Right atrium auricular region (tissue), 2 donors: ENCODE measurements at places on chromosomes 11 and 22.

DNA sequence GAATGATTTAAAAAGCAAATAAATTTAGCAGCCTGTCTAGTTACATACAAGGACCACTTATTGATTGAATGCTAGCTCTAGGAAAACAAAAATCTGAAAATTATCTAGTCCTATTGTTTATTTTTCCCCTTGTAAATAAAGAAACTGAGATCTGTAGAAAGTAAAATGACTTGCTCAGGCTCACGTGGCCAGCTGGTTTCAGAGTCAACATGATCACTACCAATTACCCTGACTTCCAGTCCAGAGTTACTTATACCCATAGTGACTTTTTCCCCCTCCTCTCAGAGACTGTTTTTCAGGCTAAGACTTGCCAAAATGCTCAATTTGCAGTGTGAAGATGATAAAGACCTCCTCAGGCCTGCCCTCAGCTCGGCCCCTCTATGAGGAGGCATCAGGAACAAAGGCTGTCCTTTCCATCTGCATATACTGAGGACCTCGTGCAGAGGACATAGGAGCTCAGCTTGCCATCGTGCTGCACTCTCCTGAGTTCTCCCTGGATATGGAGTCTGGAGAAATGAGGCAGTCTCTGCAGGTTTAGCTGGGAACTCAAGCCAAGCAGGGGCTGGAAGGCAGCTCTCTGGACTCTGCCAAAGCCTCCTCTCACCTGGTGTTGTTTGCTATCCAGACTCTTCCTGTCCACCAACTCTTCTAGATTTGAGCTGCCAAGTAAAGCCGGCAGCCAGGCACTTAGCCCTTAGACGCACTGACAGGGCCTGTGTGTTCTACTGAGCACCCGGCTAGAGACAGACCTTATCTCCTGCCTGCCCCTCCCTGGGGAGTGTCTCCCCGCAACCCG is 883.3 kb downstream of the NTM start:
- no peak for DNase-seq

GRCh38 chr11:26698224-26698623 is 23.6 kb downstream of the SLC5A12 start:
- no peak for DNase-seq

GRCh38 chr11:77381729-77382665 is 80.5 kb upstream of the GDPD4 start:
- DNase-seq, result no peak

- peak; percentile 89 for DNase-seq
Observed at GRCh38 chr11:12287374-12288211, 89.8 kb upstream of the PARVA start.

DNA sequence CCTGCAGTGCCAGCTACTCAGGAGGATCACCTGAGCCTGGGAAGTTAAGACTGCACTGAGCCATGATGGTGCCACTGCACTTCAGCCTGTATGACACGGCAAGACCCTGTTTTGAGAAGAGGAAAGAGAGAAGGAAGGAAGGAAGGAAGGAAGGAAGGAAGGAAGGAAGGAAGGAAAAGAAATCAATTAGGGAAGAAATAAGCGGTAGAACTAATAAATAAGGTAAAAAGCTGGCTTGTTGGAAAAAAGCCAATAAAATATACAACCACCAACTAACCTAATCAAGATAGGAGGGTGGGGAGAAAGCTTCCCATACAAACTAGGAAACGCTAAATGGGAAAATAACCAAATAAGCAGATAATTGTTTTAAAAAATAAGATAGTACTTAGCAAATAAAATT is 12.3 kb downstream of the A4GALT start:
- DNase-seq, result no peak

- no peak for DNase-seq
Observed at GRCh38 chr11:82233201-82233600, 500.5 kb downstream of the FAM181B start.

GRCh38 chr22:50719814-50720300 is 18.1 kb upstream of the ACR start:
- no peak for DNase-seq

GRCh38 chr22:42834177-42834949 is 22.7 kb downstream of the ARFGAP3 start:
- DNase-seq, result no peak

DNA sequence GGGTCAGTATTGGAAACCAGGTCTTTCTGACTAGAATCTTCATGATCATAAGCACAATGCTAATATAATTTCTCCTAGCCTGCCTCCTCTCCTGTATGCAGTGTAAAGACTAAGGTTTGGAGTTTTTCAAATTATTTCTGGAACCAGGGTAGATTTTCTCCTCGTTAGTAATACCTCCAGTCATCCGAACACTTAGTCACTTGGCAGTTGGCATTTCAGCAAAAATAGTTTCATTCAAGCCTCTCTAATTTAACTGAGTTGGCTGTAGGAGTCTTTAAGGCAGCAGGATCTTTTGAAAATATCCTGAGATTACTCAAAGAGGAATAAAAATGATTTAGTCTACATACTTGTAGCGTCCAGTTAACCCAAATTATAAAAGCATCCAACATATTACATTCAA is 6.3 kb downstream of the TYR start:
- DNase-seq, result no peak

DNA sequence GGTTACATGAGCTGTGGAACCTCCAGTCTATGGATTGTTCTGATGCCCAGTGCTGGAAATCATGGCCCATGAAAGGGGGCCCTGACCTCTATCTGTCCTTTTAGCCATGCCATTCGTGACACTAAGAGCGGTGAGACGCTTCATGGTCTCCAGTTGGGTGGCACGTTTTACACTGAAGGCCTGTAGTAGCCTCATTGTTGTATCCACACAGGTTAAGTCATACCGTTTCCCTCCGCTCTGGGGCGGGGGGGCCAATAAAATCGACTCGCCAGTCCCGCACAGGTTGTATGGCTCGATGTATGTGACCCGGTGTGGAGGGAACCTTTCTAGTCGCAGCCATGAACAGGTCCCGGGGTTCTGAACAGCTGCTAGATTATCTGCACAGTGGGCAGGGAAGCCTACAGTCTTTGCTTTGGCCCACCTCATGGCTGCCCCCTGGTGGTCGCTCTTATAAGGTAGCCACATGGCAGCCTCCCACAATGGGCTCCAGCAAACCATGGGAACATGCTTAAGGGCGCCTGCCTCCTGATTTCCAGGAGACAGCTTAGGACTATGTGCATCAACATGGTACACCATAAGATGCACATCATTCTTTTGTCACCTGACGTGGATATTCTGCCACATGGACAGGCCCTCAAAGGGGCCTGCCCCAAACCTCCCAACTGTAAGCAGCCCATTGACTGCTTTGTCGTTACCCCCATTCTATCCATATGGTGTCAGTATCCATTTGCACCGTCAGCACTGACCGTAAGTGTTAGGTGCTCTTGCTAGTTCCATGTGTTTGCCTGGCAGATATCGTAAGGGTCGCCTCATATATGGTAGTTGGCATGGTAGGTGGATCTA is 19.7 kb upstream of the APOL3 start:
- DNase-seq, result peak; percentile 92

- no peak for DNase-seq
Observed at GRCh38 chr11:125114518-125114917, 3.1 kb upstream of the TMEM218 start.
